ENCODE measurements at places on chromosomes 3 and 15. TPM values are rescaled to one million over a fixed set of nuclear protein-coding genes. Genes with fewer than 3 reads are reported as not detected.

- no peak for DNase-seq
Measured at GRCh38 chr15:67840749-67841512, 1.1 kb upstream of the RNU6-1 start.

The RTP4 gene
- total RNA-seq = 0.63 TPM

The PRRT3 gene
- total RNA-seq = 3.3 TPM

The RARRES1 gene
- 63.8 TPM for total RNA-seq

The RBPMS2 gene
- total RNA-seq = not detected

Data from thoracic aorta (tissue), 2 donors.